T-helper 17 cell (primary cell): ENCODE measurements at places on chromosomes 1 and 21. TPM values are rescaled to one million over a fixed set of nuclear protein-coding genes. Genes with fewer than 3 reads are reported as not detected.

The S100B gene
- total RNA-seq = not detected

The PLA2G2E gene
- not detected for total RNA-seq

The S100A14 gene
- total RNA-seq = not detected

The DDOST gene
- total RNA-seq = 104 TPM

The LCA5L gene
- not detected for total RNA-seq

The FAM131C gene
- not detected for total RNA-seq

The RAD54L gene
- total RNA-seq = 0.73 TPM

The GBP6 gene
- total RNA-seq = 0.17 TPM

DNA sequence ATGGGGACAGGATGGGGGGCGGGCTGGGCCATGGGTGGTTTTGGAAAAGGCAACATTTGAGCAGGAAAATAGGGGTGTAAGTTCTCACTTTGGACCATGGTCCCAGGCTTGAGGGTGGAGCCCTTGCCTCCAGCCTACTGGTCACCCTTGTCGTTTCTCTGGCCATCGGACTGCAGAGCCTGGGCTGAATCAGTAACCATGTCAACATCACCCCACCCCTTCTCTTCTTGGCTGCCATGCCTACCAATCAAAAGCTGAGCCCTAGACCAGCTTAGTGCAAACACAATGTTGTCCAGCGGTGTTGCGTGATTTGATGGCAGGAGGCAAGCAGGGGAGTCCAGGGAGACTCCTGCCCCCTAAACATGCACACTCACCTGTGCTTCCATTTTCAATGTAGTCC lies 231.0 kb upstream of the KAZN start:
- no peak for DNase-seq

DNA sequence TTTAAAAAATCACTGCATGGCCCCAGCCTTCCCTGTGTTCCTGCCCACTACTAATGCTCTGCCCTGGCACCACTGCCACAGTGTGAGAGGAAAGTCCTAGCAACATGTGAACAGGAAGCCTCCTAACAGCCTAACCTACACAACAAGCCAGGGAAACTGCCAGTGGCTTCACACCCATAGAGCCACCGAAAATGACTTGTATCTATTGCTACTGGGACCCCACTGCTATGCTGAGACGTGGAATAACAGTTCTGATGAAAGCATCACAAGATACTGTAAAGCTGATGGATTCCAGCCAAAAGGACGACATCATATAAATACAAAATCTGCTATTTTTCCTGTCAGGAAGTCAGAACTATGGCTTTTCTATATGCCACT lies 74.9 kb downstream of the JAK1 start:
- no peak for DNase-seq

- DNase-seq = peak; percentile 75
Observed at GRCh38 chr21:17612565-17613241, at the start of gene BTG3. TSS of gene BTG3 (minus strand) at chr21:17612901. CDS start at chr21:17609144, 3,757 bp downstream.

DNA sequence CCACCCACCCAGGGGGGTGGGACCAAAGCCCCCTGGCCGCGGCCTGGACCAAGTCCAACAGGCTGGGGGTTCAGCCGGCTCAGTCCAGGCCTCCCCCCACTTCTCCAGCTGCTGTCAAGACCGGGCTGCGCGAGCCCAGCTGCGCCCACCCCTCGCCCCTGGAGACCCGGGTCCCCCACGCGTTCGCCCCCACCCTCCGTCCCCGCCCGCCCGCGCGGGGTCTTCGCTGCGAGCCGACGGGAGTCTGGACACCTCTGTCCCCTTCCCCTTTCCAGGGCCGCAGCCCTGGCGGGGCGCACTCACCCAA lies 253 bp downstream of the RAP1GAP start:
- no peak for DNase-seq

- DNase-seq = no peak
Observed at GRCh38 chr1:203197625-203198024, 11.1 kb upstream of the CHI3L1 start.

DNA sequence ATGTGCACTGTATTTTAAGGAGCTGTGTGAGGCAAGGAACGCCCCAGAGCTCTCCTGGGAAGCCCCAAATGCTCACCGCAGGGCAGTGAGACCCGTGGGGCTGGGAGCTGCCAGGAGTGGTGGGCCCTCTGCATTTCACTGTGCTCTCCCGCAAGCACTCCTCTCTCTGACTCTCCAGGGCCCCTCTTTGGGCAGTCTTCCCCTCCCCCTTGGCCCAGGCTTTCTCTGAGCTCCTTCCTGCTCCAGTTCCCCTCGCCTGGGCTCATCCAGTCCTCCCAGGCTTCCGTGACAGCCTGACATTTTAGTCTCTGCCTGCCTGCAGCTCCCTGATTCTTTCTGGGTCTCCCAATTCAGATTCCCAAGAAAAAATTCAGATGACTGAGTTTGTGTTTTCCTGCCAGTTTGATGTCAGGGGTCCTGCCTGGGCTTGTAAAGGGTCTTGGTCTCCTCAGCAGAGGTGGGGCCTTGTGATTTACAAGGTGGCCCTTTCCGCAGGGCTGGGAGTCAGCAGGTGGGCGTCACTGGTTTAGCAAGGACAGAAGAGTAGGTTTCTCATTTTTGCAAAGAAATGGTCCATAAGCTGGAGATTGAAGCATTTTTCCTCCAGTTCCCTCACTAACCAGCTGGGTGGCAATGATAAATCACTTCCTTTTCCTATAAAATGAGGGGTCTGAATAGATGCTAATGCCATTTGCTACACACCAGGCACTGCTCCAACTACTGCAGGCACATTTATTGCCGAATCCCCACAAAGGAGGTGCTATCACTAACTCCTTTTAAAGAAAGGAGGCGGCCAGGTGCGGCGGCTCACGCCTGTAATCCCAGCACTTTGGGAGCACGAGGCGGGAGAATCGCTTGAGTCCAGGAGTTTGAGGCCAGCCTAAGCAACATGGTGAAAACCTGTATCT lies 1.9 kb upstream of the CA6 start:
- no peak for DNase-seq

DNA sequence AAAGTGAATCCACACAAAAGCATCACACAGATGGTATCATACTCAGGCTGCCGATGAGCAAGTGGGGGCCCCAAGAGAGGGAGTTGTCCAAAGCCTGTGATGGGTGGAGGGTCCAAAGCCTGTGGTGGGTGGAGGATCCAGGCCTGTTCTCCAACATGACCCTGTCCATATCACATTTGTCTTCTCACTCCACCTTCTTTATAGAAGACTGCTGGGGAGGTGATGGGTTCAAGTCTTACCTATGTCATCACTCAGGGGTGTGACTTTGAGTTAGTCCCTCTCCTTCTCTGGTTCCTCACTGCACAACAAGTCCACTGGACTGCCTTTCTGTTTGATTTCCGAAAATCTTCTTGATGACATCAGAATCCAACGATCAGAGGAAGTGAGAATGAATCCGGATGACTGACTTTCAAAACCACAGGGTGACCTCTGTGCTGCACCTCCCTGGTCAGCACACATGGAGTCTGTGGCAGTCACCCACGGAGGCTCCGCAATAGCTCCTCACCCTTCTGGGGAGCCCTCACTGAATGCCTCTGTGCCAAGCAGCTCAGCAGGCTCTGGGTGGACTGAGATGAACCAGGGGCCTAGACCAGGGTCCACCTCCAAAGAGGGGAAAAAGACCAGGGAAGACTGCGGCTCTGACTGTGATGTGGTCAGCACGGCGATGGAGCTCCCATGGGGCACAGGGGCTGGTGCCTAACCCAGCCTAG lies 166.8 kb downstream of the HIVEP3 start:
- DNase-seq = no peak

GRCh38 chr1:22888320-22889075 lies 84.2 kb downstream of the LACTBL1 start:
- DNase-seq = no peak

DNA sequence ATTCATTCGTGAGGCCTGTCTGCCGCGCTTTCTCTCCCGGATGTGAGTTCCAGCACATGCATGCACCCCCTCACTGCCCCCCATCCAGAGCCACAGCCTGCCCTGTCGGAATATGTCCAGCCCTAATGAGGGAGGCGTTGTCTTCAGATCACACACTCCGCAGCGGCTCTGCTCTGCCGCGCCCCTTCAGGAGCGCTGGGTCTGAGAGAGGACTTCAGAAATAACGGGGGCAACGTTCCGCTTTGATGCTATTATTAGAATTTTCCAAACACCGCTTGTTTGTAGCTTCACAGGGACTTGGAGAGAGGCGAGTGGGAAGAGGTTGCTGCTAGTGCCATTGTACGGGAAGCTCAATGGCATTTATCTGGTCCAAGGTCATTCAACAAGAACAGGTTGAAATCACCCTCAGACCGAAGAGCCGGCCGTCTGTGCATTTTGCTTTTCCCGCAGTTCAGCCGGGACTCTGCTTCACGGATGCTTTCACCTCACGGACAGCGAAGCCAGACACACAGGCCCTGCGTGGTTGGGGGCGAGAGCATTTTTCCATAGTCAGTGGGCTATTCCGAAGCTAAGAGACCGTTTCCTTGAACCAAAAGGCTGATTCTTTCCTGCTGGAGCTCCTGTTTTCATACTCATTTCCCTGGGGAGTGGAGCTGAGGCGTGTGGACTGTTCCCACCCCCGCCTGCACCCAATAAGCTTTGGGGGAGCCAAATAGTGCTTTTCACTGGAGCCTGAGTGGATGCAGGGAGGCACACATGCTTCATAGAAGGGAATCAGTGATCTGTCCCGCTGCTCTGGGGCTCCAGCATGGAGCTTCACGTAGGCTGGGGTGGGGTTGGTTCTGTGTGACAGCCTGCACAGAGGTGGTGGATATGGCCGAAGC lies 69.7 kb downstream of the GALNT2 start:
- DNase-seq = no peak

DNA sequence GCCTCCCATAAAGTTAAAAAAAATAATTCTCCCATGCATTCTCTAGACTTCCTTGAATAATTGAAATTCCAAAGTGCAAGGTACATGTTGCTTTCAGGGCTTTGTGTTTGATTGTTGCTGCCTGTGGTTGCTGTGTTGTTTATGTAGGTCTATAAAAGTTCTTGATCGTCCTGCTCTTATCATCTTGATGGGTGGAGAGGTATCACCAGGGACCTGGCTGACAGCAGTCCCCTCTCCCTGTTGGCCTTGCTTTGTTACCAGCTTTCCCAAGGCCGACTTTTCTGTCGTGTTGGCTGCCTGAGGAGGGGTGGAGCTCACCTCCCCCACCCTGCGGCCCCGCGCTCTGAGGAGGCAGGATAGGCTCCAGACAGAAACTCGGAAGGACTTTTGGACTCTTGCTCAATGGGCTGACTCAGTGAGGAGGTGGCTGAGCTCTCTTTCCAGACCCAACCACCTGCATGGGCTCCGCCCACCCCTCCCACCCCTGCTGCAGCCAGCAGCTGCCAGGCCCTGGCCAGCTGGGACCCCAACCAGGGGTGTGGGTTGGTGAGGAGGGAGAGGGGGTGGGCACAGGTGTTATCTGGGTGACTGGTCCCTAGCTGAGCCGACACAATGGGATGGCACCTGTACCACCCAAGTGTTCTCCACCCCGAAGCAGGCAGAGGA lies 2.0 kb downstream of the INAVA start:
- DNase-seq = no peak

- DNase-seq = no peak
Observed at GRCh38 chr1:59678493-59679228, 136.1 kb upstream of the HOOK1 start.

- DNase-seq = no peak
Observed at GRCh38 chr1:192846950-192847349, 38.1 kb downstream of the RGS2 start.

DNA sequence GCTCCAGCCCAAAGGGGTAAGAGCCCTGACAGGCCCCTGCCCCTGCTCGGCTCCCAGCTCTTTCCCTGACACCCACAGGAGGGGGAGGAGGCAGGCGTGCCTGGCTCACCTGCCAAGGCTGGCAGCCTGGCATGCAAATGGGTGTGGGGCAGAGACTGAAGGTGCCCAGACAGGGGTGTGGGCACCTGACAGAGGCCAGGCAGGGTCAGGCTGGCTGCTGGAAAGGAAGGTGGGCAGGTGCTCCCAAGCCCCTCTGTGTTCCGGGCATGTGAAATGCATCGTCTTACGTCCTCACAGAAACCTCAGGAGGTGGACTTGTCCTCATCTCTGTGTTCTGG lies 19.4 kb upstream of the CASZ1 start:
- no peak for DNase-seq

DNA sequence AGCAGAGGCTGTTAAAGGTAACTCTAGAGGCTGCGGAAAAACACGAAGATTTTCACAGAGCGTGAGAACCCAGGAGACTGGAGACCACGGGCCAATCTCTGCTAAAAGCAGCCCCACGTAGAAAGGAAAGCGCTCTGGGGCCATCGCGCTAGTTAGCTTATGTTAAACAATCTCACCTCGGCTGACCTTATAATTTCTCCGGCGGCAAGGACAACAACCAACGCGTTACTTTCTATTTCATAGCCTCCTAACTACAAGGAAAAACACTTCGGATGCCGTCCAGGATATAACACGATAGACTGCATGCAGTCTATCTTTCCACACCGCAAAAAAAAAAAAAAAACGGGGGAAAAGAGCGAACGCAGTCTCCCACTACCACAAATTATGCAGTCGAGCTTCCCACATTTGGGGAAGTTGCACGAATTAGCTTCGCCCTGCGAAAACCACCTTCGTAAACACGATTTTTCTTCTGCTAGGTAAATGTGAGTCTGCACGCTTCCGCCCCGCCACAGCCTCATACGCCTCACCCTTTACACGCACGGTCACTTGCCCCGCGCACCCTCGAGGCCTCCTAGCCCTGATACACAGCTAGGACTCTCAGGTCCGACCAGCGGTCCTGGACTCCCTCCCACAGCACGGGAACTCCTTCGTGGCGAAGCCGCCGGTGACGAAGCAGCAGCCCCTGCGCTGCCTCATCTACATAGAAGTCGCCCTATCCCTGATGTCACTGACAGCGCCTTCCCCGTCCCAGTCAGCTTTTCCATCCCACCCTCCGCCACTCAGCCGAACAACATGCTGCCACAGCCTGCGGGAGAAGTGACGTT lies 87.8 kb downstream of the PRKAB2 start:
- DNase-seq = peak; percentile 64

- no peak for DNase-seq
Observed at GRCh38 chr1:84504580-84505492, 1.4 kb upstream of the SPATA1 start.

- DNase-seq = no peak
Observed at GRCh38 chr1:177448652-177449357, 278.0 kb downstream of the BRINP2 start.
